ENCODE measurements at places on chromosomes 12 and 14.

GRCh38 chr14:51369814-51370213 is 129.8 kb downstream of the TMX1 start:
- no peak for DNase-seq

DNA sequence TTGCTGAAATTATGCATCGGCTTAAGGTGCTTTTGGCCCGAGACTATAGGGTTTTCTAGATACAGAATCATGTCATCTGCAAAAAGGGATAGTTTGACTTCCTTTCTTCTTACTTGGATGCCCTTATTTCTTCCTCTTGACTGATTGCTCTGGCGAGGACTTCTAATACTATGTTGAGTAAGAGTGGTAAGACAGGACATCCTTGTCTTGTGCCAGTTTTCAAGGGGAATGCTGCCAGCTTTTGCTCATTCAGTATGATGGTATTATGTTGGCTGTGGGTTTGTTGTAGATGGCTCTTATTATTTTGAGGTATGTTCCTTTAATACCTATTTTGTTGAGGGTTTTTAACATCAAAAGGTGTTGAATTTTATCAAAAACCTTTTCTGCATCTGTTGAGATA is 8.3 kb downstream of the BMAL2 start:
- no peak for DNase-seq

DNA sequence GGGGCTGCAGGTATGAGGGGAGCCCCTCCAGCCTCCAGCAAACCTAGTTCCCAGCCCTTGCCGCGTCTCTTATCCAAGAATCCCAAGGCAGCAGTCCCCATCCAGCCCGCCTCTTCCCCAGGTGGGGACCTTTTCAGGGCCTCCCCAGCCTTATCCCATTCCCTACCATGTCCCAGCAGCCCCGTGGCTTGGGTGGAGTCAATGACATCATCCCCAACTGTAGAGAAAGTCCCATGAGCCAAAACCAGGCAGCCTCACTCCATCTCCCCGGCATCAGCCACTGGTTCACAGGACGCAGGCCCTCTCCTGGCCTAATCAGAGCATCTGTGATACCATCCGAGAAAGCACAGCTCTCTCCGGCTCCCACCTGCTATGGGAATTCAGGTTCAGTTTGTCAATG is 131.0 kb downstream of the NCOR2 start:
- DNase-seq, result no peak

DNA sequence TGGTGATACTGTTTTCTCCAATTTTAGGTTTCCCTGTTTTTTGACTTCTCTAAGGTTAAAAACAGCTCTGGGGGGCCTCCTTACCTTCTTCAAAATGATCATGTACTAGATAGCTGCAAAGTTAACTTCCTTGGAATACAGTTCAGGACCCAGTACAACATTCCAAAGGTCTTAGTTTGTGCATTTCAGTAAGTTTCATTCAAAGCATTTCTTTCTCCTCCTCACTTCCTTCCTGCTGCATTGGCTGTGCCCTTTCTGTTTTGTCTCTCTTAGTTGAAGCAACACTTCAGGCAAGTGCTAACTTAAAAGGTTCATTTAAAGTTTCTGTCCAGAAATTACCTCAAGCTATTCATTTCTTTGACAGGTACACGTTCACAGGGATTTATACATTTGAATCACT is 95.7 kb downstream of the SCN8A start:
- no peak for DNase-seq

- DNase-seq, result no peak
These were observed 606 bp downstream of the TNFAIP2 start for GRCh38 chr14:103123634-103124500.

- DNase-seq, result no peak
These were observed 678 bp upstream of the OAS2 start for GRCh38 chr12:112977641-112978040.

- DNase-seq, result peak; percentile 80
These were observed 559 bp upstream of the CKAP4 start for GRCh38 chr12:106248312-106248845.

- DNase-seq, result no peak
These were observed 86.1 kb upstream of the DYNC1H1 start for GRCh38 chr14:101878211-101878821.

DNA sequence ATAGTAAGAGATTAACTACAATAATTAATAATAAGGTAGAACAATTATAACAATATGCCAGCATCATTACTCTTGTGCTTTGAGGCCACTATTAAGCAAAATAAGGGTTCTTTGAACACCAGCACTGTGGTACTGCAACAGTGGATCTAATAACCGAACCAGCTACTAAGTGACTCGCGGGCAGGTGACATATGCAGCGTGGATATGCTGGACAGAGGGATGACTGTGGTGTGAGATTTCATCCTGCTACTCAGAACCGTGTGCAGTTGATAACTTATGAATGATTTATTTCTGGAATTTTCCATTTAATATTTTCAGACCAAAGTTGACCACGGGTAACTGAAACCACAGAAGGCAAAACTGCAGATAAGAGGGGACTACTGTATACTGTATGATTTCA is 34.4 kb downstream of the BMAL2 start:
- DNase-seq, result no peak

GRCh38 chr14:69518289-69519101 is 34.0 kb downstream of the PLEKHD1 start:
- DNase-seq, result no peak

DNA sequence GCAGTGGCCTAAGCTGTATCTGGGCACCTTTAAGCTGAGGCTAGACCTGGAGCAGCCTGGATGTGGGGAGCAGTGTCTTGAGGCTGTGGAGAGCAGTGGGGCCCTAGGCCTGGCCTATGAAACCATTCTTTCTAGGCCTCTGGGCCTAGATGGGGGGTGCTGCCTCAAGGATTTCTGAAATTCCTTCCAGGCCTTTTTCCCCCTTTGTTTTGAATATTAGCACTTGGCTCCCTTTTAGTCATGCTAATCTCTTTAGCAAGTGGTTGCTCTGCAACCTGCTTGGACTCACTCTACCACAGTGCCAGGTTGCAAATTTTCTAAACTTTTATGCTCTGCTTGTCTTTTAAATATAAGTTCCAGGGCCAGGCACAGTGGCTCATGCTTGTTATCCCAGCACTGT is 41.6 kb upstream of the RFX4 start:
- no peak for DNase-seq

GRCh38 chr12:6376079-6376869 is 911 bp upstream of the SCNN1A start:
- peak; percentile 66 for DNase-seq

GRCh38 chr12:26195641-26196420 is 458 bp downstream of the SSPN start:
- DNase-seq, result peak; percentile 75

- peak; percentile 65 for DNase-seq
These were observed 72.9 kb upstream of the LTA4H start for GRCh38 chr12:96108321-96108720.

DNA sequence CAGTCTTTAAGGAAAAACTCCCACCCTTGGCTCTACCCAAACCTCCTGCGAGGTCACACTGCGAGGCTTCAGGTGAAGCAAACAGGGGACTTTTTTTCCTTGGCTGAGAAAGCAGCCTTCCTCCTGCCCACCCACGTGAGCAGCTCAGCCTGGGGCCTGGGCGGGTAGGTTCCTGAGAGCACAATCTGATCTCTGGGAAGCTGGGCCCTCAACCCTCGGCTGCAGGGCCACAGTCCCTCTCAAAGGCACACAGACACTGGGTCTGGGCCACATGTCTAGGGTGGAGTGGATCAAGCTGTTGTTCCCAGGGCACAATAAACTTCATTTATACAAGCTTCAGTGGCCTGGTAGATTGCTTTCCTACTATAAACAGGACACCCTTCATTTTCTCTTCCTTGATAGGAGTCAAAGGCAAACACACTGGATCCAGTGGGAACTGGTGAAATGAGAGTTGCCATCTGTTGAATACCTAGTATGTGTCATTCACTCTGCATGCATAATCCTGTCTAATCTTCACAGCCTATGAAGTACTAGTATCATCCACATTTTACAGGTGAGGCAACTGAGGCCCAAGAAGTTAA is 41.3 kb upstream of the PNMA1 start:
- DNase-seq, result peak; percentile 16

DNA sequence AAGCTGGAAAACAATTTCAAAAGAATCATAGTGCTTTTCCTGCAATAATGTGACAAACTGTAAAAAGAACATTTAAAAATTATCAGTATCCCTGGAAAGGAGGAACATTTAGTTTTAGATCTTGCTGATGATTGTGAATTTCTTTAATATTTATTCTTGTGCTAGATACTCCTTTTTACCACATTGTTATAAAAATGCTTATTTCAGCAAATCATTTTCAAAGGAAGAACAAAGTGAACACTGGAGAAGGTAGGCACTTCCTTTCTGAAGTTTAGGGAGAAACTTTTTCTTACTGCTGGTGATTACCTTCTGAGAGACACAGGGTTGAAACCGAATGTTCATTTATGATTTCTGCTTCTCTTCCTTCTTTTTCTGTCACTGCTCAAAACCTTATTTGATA is 45.1 kb upstream of the C12orf75 start:
- no peak for DNase-seq

DNA sequence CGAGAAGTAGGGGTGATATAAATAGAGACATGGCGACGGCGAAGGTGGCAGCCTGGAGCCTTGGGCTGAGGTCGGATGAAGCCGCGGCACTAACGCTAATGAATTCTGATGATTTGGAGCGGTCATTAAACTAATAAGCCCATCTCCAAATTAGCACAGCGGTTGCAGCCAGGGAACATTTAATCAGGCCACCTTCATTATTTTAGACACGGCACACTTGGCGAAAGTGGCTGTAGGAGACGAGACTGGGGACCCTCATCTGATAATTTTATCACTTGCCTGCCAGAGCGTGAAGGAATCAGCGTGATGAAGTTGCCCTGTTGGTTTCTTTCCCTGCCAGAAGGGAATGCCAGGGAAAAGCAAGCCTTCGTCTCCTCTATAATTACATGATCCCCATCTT is 664.3 kb upstream of the TBX3 start:
- DNase-seq, result no peak

DNA sequence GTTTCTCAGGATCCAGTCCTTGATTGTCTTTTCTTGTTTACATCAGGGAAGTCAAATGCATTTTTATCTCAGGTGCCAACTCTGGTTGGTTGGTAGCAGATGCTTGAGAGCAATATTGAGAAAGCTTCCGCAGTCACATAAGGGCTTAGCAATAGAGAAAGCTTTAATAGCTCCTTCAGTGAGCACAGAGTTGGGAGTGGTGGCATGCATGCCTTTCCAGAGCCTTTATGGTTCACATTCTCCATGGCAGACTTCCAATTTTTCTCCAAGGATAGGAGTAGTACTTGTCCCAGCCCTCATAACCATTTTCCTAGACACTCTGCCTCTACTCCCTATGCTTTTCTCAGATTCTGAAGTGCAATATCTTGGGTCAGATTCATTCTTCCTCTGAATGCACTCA is 280.4 kb downstream of the AEBP2 start:
- no peak for DNase-seq

DNA sequence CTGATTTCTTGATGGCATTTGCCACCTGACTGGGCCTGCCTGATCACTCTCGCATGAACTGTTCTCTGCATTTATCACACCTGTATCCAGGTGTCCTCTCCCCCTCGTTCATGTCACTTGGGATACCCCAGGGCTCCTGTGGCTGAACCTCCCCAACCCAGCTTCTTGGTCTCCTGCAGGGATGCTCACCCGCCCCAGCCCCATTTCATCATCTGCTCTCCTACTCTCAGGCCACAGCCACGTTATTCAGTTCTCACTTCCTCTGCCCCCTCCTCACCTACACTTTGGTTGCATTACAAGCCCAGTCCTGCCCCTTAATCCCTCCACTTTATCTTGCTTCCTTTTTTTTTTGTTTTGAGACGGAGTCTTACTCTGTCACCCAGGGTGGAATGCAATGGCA is 35.5 kb downstream of the TMBIM6 start:
- DNase-seq, result no peak

- DNase-seq, result no peak
These were observed 33.8 kb upstream of the PSMA6 start for GRCh38 chr14:35258420-35258819.

DNA sequence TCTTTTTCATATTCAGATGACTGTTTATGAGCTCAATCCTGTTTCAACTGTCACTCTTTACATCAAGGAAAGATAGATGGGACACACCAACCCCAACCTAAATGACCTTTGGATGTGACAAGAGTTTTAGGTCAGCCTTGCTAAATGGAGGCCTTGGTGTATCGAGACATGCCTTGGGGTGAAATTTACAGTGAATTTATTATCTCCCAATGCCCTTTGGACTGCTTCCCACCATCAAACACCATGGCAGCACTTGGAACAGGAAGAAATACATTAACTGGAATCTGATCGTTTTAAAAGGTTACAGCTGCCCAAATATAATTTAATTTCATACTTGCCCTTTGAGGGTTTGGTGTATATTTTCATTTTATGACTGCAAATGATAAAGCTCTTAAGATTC is 327.6 kb downstream of the SOX5 start:
- no peak for DNase-seq

DNA sequence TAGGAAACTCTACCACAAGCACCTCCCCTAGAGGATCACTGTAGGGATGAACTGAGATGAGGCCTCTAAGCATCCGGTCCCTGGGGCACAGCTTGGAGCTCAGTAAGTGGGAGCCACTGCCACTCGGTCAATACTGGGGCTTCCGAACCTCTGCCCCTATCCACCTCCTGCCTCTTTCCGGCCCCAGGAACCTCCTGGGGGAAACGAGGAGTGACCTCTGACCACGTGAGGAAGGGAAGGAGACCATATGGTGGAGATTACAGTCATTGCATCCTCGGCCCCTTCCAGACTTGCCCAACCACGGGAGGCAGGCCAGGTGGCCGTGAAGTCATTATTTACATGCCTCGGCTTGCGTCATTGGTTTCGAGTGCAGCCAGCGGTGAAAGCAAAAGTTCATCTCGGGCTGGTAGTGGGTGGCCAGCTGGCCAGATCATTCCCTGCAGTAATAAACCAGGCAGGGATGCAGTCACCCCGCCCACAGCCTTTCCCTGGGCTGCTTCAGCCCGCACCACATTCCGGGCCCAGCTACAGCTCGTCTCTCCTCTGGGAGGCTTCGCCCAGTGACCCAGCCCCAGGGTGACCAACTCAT is 65.4 kb downstream of the C14orf132 start:
- DNase-seq, result peak; percentile 88

GRCh38 chr12:79900199-79900598 is 34.7 kb downstream of the PPP1R12A start:
- DNase-seq, result no peak

DNA sequence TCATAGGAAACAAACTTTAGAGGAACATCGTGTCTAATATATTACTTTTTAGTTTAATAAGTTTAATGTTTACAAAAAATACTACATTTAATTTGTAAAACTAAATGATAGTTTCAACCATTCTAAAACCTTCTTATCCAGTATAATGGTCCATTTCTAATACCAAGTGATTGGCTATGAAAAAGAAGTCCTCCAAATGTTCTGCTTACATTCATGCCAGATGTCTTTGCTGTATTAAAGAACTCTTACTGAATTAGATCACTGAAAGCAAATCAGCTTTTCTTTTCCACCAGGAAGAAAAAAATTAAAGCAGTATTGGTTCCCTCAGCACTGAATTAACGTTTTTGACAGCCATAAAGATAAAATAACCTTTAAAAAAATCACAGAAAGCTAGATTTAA is 3.7 kb downstream of the NOVA1 start:
- no peak for DNase-seq

- DNase-seq, result no peak
These were observed 91.4 kb downstream of the TTC7B start for GRCh38 chr14:90724866-90725265.

- DNase-seq, result no peak
These were observed 156.8 kb downstream of the GLT1D1 start for GRCh38 chr12:129009833-129010622.
